ENCODE measurements at places on chromosomes 7 and 10.

DNA sequence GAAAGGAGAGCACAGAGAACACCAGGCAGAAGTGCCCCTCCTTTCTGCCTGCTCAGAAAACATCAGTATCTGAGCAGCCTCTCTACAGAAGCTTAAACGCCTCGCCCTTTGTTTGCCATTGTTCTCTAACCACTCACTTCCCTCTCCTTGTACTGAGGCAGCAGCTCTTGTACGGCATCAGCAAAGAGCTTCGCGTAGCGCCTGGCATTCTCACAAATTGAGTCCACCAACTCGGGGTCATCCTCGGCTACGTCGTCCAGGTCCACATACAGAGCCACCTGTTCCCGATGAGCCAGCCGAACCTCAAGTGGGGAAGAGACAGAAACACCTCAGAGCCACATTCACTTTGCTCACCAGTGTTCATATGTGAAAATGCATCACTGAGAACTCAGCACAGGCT is 1.7 kb downstream of the MCM7 start:
- no peak for DNase-seq

DNA sequence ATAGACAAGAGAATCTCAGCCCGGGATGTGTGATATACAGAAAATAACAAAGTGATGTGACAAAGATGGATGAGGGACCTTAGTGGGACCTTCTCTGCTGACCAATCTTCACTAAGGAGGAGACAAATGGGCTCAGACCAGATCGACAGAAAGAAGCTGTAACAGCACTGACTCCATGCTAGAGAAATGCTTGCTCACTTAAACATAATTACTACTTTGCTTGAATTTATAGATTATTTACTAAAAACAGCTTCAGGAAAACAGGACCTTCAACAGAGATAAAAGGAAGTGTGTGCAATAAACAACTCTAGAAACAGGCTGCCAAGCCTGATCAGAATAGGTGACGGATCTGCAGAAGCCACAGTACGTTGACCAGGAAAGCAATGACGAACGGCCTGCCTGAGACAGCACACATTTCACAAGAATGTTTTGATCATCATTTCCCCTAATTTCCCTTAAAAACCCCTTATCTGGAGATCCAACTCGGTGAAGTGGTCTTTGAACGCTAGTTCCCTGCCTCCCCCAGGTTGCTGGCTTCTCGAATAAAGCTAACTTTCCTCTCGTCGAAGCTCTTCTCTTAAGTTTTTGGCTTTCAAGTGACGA is 98.4 kb upstream of the STEAP1B start:
- no peak for DNase-seq

DNA sequence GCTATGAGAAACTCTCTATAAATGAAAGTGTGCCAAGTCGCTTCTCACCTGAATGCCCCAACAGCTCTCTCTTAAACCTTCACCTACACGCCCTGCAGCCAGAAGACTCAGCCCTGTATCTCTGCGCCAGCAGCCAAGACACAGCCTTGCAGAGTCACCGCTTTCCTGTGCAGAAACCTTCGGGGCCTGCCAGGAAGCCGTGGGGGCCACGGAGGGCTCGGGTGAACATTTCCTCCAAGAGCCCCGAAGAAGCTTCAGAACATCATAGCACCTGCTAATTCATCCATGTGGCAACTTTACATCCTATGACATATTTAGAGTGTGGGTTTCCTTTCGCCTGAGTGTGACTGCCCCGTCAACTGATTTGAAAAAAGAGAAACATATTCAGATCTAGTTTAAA is 55.7 kb upstream of the PRSS58 start:
- DNase-seq = no peak

GRCh38 chr10:35781643-35782035 is 139.5 kb upstream of the FZD8 start:
- no peak for DNase-seq

- DNase-seq = no peak
Measured at GRCh38 chr10:99834410-99834809, 52.0 kb downstream of the ABCC2 start.

DNA sequence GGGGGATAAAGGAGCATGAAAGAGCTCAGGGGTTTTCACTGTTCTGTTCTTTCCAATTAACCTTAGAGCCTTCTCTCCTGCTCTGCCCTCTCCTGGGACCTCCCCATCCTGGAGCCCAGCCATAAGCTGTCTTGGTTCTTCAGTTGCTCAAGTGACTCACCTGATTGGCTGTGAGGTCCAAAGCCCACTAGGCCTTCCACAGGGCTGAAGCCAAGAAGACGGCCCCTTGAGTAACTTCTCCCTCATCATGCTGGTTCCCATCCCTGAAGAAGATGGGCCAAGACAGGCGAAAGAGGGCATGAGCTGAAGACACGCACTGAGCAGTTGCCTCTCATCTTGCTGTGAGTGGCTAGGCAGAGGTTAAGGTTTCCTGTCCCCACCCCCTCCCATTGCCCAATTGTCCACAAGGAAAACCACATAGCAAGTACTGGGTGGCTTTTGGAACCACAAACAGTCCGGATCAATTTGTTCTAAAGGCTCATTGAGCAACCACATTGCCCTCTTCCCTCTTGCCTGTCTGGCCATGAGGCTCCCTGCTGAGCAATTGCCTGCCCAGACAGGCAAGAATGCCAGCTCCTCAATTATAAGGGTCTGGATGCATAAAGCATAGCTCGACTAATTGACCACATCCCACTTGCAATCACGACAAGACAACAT is 43.9 kb upstream of the GPAM start:
- DNase-seq = no peak

DNA sequence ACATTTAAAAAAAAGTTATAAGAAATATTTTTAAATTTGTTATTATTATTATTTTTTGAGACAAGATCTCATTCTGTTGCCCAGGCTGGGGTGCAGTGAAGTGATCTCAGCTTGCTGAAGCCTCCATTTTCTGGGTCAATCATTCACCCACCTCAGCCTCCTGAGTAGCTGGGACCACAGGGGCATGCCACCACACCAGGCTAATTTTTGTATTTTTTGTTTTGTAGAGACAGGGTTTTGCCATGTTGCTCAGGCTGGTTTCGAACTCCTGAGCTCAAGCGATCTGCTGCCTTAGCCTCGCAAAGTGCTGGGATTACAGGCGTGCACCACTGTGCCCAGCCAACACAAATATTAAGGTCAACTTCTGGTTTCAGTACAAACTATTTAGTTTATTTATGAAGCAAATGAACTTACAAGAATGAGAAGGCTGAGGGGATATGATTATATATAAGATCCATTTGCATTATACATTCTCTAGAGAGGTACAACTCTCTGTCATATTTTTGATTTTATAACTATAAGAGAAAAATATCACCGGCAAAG is 45.9 kb upstream of the FAM133B start:
- DNase-seq = no peak

DNA sequence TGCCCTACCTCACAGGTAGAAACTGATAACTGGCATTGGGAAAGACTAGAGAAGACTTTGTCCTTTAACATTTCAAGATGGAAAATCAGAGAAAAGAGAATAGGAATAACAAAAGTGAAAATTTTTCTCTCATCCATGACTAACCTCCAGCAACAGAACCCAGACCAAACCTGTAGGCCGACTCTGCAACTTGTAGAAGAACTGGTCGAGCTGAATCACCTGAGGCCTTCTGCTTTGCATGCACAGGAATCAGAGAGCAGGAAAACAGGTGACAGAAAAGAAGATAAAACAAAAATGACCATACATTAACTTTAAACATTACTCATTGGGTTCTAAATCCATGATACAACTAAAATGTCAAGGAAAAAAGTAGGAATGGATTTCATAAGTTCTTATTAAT is 137.1 kb downstream of the SLC25A13 start:
- DNase-seq = no peak

- DNase-seq = no peak
Measured at GRCh38 chr7:106639476-106640334, 21.3 kb downstream of the CCDC71L start.

GRCh38 chr7:141646826-141647480 is 55.0 kb downstream of the DENND11 start:
- no peak for DNase-seq

DNA sequence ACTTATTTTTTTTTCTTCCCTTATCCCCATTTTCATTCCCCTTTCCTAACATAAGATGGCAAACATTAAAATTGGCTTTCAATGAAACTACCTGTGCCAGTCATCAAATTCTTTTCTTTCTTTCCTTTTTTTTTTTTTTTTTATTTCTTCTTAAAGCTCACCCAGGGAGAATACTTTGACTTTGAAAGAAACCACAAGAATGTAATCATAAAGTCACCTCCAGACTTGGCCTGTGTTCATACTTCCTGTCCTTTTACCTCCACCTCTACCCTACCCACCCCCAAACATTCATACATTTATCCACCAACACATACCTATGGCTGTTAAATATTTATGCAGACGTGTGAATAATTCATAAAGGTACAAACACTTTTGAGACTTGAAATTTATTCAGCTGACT is 254.6 kb downstream of the SLC25A13 start:
- DNase-seq = no peak

DNA sequence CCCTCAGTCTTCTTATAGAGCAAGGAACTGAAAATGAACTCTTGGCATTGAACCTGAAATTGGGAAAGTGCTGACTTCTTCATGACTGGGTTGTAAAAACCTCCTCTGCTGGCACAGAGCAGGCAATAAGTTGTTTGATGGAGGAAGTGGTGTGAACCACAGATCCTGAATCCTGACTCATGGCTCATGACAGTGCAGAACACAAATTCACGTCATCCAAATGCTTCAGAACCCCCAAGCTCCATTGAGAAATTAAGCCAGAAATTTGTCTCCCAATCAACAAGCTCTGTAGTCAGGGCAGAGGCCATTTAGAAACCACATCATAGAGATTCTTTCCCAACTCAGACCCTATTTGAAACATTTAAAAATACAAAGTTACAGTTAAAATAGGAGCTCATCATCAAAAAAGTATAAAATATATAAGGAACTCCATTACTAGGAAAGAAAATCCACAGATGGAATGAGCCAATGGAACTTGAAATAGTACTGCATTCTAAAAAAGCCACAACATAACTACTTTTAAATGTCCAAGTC is 10.3 kb upstream of the STK17A start:
- DNase-seq = no peak

- DNase-seq = no peak
Measured at GRCh38 chr10:96436035-96436434, 77.2 kb upstream of the OPALIN start.

DNA sequence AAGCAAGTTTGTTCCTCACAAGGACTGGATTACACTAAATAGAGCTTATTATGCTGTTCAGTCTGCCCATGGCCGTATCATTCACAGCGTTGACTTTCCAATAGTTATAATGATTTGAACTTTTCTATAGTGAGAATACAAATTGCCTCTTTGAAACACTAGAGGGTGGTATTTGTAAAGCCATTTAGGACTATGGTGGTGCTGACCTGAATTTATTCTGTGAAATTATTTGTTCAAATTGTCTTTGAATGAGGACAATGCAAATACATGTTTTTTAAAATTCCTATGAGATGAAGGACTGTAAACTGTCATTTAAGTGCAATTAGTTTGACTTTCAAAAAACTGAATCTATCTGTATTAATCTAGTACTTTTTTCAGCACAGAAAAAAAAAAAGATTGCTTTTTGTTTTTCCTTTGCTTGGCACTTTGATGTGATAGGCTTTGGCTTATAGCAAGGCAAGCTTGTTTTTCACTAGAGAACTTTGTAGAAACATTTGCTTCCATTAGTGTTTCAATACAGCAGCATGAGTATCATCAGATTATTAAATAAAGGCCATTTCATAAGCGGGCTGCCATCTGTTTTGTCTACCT is 122.7 kb upstream of the TMEM229A start:
- DNase-seq = no peak

GRCh38 chr7:81308643-81309322 is 389.9 kb upstream of the SEMA3C start:
- DNase-seq = no peak

DNA sequence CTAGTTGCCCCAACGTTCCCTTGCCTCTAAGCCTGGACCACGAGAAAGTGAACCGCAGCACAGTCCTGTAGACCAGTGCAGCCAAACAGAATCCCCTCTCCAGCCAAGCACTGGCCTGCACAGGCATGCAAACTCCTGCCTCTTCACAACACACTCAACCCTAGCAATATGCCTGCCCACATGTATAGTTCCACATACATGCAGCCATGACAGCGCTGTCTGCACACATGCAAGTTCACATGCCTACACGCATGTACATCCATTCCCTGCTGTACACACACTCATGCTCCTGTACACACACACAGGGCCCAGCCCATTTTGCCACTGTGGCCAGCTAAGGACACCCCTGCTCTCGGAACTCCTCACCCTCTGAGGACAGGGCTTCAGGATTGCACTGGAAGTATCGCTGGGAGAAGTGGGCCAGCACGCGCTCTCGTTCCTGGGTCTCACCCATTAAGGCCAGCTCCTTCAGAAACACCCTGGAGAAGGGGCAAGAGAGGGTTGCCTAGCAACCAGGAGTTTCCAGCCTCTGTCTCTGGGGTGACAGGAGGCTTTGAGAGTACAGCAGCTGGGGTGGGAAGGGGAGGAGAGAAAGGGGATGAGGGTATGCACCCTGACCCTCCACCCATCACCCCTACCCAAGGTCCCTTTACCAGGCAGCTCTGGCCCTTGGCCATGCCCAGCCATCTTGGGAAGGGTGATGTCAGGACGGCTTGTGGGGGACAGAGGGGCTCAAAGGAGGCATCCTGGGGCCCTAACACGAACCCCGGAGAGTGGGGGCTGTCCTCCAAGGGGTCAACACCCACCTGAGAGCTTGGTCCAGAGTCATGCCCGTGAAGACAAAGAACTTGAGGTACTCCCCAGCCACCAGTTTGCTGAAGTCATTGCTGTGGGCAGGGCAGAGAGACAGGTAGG is 7.0 kb downstream of the PSD start:
- no peak for DNase-seq

- no peak for DNase-seq
Measured at GRCh38 chr7:49927631-49928030, 154.2 kb downstream of the VWC2 start.

GRCh38 chr10:75465450-75465827 is 34.0 kb downstream of the LRMDA start:
- DNase-seq = no peak

GRCh38 chr7:132614428-132615318 is 38.4 kb upstream of the PLXNA4 start:
- DNase-seq = no peak

DNA sequence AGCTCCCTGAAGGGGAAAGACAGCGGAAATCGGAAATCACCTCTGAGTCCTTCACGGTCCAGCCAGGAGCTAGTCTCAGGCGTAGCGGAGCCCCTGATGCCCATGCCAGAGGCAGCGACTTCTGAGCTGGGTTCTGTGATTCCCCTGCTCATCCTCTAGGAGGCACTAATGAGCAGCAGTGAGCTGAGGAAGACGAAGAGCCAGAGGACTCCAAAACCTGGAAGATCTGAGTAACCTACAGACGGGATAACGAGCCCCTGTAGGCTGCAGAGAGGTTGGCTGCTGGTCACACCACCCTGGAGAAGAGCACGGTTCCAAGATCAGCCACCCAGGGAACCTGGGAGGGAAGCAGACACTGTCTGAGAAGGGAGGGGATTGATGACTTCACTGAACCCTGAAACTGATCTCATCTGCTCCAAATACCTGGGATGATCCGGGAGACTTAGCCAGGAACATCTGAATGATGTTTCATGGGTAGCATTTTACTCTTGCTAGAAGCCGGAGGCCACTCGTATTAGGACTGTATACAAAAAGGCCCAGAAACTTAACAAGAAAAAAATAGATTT is 304.1 kb downstream of the PAXIP1 start:
- no peak for DNase-seq
